ENCODE measurements at places on chromosomes 1 and 21.

- DNase-seq = no peak
Observed at GRCh38 chr1:12447849-12448312, 170.1 kb downstream of the DHRS3 start.

DNA sequence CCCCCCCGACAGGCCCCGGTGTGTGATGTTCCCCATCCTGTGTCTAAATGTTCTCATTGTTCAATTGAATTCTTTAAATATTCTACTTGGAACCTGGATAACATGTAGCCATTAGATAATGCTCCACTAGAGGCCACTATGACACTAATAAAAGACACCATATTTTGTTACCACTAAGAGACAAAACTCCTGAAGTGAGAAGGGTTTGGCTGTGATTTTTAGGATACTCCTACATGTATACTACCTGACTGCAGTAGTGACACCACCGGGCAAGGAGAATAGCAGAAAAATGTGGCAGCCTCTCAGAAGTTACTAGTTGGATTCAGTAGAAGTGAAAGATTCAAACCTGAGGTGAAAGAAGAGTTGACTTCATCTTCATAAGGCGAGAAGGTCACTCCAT, 36.0 kb downstream of the F5 start:
- no peak for DNase-seq

DNA sequence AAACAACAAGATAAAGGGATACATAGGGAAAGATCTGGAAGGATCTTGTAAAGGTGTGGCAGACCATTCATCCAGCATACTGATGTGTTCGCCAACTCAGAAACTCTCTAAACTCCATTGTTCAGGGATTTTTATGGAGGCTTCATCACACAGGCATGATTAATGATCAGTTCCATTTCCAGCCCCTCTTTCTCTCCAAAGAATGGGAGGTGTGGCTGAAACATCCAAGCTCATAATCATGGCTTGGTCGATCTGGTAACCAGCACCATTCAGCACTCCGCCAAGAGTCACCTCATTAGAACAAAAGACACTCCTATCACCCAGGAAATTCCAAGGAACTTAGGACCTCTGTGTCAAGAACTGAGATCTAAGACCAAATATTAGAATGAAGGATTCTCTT, 180.6 kb upstream of the RNPC3 start:
- no peak for DNase-seq

- DNase-seq = no peak
Observed at GRCh38 chr1:248618878-248619277, 16.0 kb downstream of the OR2T11 start.

- no peak for DNase-seq
Observed at GRCh38 chr1:67316180-67316902, 8.7 kb downstream of the IL12RB2 start.

- no peak for DNase-seq
Observed at GRCh38 chr1:208217781-208218180, 26.4 kb downstream of the PLXNA2 start.

- DNase-seq = no peak
Observed at GRCh38 chr1:101482306-101482705, 245.5 kb downstream of the S1PR1 start.

- DNase-seq = no peak
Observed at GRCh38 chr1:46652321-46653100, 15.7 kb downstream of the ATPAF1 start.

GRCh38 chr1:1031659-1032235, 11.8 kb downstream of the AGRN start:
- DNase-seq = no peak

- no peak for DNase-seq
Observed at GRCh38 chr1:54464477-54465146, 58.4 kb upstream of the SSBP3 start.

DNA sequence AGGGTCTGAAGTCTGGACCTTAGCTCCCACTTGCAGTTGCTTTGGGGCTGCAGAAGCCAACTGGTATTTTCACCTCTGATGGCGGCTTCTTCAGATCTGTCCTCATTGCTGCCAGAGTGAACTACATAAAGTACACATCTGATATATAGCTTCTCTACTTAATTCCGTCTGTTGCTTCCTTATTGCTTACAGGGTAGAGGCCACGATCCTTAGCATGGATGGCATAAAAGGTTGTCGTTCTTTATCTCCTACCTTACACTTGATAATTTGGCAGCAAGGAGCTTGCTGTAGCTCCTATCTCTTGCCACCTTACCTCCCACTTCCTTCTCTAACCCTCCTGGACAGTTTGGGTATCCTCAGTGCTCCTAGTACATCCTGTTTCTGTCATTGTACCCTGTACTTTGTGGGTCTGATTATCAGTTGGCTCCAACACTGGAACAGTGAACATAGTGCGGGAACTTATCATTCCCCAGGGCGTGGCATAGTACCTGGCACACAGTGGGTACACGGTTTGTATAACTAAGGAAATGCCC, 30.9 kb upstream of the NBL1 start:
- DNase-seq = no peak

- no peak for DNase-seq
Observed at GRCh38 chr1:6491480-6491962, at the start of gene PLEKHG5. Gene PLEKHG5, minus strand, starts transcription at chr1:6491667. Its CDS starts 14,096 bp downstream, at chr1:6477571.

DNA sequence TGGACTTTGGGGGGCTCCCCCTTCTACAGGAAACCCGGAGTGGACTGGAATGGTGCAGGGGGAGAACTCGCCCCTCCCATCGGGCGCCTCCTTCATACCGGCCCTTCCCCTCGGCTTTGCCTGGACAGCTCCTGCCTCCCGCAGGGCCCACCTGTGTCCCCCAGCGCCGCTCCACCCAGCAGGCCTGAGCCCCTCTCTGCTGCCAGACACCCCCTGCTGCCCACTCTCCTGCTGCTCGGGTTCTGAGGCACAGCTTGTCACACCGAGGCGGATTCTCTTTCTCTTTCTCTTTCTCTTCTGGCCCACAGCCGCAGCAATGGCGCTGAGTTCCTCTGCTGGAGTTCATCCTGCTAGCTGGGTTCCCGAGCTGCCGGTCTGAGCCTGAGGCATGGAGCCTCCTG, at the start of gene TNFRSF14:
Gene TNFRSF14 (plus strand): TSS at position 95 of the 401 bp plus-strand sequence. CDS start 294 bp downstream, at position 389.
- no peak for DNase-seq

DNA sequence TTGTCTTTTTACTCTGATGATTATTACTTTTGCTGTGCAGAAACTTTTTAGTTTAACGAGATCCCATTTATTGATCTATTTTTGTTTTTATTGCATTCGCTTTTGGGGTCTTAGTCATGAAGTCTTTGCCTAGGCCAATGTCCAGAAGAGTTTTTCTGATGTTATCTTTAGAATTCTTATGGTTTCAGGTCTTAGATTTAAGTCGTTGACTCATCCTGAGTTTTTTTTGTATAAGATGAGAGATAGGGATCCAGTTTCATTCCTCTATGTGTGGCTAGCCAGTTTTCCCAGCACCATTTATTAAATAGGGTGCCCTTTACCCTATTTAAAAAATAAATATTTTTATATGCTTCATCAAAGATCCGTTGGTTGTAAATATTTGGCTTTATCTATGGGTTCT, 13.2 kb downstream of the MAN1C1 start:
- no peak for DNase-seq

- no peak for DNase-seq
Observed at GRCh38 chr1:64155278-64155677, 48.1 kb upstream of the UBE2U start.

DNA sequence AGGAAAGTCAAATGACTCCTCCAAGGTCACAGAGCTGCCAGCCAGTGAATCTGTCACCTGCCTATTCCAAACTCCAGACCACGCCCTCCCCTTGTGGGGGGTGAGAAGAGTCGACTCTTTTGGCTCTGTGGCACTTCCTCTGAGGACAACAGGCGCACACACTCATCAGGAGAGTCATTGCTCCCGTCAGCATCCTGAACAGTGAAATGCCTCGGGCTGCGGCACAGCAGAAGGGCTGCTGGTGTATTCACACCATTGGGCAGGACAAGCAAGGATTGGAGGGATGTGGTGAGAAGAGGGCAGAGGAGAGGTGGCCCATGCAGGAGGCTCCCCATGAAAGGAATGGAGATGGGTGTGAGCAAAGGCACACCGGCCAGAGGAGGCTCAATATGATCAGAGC, 239.0 kb downstream of the TOMM20 start:
- no peak for DNase-seq

- DNase-seq = no peak
Observed at GRCh38 chr1:100065969-100066227, 66.8 kb downstream of the SASS6 start.

DNA sequence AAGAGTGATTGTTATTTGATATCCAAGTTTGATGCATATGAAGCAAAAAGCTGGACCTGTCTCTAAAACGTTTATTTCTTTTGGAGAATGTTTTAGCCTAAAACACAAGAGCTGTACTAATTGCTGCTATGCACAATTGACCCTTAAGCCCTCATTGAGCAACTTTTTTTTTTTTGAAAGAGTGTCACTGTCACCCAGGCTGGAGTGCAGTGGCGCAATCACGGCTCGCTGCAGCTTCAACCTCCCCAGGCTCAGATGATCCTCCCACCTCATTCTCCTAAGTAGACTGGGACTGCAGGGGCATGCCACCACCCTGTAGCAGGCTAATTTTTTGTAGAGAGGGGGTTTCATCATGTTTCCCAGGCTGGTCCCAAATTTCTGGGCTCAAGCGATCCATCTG, 129.1 kb downstream of the PIK3R3 start:
- no peak for DNase-seq

GRCh38 chr1:29883411-29883832, 647.1 kb downstream of the PTPRU start:
- DNase-seq = no peak

DNA sequence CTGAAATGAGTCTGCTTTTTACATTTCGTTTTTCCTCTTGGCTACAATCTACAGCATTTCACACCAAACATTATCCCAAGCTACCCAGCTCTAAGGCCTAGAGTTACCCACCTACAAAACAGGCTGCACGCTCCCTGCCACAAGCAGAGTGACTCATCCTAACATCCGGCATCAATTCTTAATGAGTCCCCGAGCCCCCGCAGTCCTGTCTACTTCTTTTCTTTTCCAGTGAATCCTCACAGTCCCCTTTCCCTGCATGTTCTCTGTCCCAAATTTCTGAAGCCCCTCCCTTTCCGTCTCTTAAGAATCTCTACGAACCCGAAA, 650 bp downstream of the PCNX2 start:
- no peak for DNase-seq

DNA sequence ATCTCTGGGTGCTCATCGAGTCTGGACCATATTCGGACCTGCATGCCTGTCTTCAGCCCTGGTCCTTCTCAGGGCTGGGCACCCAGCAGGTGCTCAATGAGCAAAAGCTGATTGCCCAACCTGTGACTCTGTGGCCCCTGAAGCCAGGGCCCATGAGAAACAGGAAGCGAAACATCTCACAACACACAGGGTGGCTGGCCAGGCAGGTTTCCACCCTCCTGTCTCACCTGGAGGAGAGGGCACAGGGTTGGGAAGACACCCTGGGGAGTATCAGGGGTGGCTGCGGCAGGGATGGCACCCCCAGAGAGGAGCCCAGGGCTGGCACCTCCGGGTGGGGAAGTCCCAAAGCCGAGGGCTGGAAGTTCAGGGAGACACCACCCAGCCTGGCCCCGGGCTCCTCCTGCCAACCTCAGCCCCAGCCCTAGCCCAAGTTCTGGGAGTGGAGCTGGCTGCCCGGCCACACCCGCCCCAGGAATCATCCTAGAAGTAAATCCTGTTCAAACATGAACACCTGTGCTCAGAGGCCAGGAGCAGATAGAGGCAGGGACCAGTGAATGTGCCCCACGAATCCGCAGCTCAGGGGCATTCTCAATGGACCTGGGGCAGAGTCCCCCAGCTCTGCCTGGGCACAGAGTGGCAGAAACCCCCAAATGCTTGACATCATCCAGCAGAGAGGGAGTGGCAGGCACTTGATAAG, 54.6 kb downstream of the RAP1GAP start:
- DNase-seq = no peak

DNA sequence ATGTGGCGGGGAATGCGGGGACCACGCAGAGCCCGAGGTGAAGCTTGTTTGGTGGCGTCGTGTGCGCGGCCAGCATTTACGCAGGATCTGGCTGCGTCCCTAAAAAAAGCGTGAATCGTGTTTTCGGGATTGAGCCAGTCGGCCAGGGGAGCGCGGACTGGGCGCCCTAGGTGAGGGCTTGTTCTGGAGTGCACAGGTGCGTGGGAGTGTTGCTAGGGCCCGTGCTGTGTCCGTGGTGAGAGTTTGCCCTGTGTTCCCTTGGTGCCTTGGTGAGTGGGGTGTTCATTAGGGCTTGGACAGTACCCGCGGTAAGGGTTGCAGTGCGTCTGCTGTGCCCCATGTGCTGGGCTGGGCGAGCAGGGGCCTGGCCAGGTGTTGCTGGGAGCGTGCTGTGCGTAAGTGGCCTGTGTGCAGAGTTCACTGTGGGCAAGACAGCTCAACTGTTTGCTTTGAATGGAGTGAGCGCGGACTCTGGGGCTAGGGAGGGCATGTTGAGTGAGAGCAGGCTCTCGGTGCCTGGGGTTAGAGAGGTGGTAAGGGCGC, 673 bp downstream of the CD46 start:
- no peak for DNase-seq

DNA sequence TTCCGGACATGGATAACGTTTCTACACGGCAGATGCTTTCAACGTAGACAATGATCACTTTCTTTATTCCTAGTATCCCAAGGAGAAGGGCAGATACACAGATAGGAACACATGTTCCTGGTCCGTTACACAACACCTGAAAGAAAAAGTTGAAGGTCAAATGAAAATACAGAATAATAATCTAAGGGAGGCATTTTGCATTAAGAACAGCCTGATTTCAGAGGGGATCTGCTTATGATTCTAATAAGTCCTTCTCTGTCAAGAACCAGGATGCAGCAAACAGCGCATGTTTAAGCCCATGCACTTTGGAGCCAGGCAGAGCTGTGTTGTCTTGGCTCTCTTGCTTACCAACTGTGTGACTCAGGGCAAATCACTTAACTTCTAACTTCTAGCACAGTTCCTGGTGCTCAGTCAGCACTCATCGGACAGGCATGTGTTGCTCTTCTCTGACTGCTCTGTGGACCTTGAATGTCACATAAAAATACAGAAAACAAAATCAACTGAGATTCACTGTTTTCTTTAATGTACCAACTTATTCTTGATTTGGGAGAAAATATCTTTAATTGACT, 56.3 kb upstream of the CNN3 start:
- no peak for DNase-seq

GRCh38 chr1:235408503-235408960, 41.3 kb downstream of the TBCE start:
- DNase-seq = no peak

DNA sequence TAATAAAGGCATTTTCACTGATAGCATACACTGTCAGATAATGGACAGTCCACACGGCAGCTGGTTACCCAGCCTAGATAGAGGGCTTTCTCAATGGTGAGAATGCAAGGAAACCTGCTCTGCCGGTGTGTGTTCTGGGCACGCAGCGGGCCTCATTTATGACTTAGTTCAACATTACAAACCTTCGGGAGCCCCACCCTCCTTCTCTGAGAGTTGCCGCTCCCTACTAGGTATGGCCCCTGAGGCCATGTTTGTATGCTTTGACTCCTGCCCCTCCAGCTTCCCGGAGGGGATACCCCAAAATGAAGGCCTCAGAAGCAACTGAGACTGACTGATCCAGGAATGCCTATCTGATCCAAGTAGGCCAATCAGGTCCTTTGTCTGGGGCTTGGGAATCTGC, 17.2 kb upstream of the FABP3 start:
- DNase-seq = no peak

DNA sequence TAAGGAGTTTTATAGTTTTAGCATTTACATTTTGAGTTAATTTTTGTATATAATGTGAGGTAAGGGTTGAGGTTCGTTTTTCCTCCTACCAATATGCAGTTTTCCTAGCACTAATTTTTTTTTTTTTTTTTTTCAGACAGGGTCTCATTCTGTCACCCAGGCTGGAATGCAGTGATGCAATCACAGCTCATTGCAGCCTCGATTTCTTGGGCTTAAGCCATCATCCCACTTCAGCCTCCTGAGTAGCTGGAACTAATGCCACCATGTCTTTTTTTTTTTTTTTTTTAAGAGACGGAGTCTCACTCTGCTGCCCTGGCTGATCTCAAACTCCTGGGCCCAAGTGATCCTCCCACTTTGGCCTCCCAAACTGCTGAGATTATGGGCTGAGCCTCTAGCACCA, 2.5 kb upstream of the UBASH3A start:
- DNase-seq = no peak
